ENCODE measurements at places on chromosomes 12 and 14.

DNA sequence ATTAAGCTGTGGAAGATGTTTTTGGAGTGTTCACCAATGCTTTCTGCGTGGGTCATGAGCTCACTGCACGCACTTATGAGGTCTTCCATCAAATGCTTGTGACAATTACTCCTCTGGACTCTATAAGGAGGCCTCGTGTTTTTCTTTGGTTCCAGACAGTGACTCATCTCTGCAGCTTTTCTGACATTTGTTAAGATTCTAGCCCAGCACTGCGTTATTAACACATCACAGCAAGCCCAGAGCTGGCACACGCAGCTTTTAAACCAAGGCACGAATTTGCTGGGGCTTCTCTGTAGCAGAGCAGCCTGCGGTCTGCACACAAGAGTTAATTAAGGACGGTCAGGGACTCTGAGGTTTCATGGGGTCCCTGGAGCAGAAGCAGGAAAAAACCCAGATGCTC, 16.9 kb downstream of the MEG3 start:
- DNase-seq, result no peak

DNA sequence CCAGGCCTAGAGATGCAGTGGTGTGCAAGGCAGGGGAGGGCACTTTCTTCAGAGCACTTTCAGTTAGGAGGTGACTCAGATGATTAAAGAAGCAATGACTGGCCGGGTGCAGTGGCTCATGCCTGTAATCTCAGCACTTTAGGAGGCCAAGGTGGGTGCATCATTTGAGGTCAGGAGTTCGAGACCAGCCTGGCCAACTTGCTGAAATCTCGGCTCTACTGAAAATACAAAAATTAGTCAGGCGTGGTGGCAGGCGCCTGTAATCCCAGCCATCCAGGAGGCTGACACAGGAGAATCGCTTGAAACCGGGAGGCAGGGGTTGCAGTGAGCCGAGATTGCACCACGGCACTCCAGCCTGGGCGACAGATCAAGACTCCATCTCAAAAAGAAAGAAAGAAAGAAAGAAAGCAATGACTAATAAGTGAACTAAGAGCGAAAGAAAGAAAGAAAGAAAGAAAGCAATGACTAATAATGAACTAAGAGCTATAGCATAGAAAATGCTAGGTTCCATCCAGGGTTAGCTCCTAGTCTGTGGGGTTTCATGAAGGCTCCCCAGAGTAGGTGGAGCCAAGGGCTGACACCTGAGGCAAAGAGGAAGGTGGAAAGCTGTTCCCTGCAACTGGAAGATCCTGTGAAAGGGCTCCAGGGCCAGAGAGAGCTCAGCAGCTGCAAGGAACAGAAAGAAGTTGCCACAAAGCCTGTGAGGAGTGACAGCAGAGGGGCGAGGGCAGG, 334.5 kb downstream of the CACNA1C start:
- no peak for DNase-seq

DNA sequence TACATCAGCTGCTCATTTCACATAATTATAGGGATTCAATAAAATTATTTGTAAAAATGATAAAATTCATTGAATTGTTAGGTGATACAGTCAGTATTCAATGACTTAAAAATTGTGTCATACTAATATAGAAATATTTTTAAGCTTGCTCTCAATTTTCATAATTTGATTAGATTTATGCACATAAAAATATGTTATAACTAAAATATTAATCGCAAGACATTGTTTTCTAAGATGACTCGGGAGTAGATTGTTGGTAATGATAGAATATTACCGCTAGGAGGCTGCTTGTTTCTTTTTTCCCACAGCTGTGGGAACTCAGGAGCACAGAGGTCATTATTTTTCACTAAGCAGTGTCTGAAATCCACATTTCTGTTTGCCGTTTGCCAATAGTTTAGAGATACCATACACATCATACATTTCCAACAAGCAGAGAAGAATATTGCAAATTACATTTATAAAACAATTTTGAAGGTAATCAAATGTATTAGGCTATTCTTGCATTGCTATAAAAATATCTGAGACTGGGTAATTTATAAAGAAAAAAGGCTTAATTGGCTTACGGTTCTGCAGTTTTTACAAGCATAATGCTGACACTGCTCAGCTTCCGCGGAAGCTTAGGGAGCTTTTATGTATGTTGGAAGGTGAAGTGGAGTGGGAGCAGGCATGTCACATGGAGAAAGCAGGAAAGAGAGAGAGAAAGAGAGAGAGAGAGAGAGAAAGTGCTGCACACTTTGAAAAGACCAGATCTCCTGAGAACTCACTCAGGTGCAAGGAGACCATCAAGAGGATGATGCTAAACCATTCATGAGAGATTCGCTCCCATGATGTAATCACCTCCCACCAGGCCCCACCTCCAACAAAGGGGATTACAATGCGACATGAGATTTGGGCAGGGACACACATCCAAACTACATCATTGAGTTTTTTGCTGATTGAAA, 9.2 kb downstream of the CD69 start:
- DNase-seq, result no peak

DNA sequence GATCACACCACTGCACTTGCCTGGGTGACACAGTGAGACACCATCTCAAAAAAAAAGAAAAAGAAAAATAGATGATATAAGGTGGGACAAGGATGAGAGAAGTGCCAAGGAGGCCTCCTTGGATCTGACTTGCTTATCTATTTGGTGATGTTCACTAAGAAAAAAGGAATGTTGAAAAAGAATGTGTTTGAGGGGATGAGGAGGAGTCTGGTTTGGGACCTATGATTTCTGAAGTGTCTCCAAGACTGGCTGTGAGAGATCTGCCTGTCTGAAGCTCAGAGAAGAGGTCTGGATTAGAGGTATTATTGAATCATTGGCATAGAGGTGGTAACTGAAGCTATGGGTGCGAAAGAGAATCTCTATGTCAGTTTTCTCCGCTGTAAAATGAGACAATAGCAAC, 42.8 kb downstream of the BCAT1 start:
- DNase-seq, result no peak

DNA sequence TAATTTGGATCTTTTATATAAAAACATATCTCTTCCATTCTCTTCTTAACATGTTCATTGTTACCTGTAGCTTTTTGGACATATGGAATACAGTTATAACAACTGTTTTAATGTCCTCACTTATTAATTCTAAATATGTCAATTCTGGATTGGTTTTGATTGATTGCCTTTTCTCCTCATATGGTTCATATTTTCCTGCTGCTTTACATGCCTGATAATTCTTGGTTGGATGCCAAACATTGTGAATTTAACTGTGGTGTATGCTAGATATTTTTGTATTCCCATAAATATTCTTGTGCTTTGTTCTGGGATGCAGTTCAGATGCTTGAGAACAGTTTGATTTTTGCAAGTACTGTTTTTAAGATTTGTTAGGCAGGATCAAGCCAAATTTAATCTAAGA, 10.8 kb downstream of the C14orf132 start:
- DNase-seq, result no peak

All from NCI-H510A treated with DMSO at 0.1 percent for 48 hours (cell line).